ENCODE measurements at places on chromosomes 5 and 9.

- no peak for DNase-seq
These were observed 106.2 kb upstream of the FCN2 start for GRCh38 chr9:134774410-134774809.

- DNase-seq, result peak; percentile 94
These were observed 134.6 kb downstream of the EDIL3 start for GRCh38 chr5:84249918-84250630.

GRCh38 chr9:137067860-137068538 is 2.4 kb downstream of the SAPCD2 start:
- DNase-seq, result peak; percentile 71

GRCh38 chr9:95494022-95494415 is 22.8 kb downstream of the PTCH1 start:
- DNase-seq, result no peak

DNA sequence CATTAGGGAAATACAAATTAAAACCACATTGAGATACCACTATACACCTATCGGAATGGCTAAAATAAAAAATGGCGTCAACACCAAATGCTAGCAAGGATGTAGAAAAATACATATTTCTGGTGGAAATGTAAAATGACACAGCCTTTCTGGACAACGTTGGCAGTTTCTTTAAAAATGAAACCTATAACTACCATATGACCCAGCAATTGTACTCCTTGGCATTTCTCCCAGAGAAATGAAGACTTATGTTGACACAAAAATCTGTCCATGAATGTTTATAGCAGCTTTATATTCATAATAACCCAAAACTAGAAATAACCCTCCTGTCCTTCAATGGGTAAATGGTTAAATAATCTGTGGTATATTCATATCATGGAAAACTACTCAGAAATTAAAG is 188.7 kb upstream of the RAD23B start:
- DNase-seq, result no peak
